Putamen (tissue), 1 donor: ENCODE measurements at places on chromosomes 5 and 9.

DNA sequence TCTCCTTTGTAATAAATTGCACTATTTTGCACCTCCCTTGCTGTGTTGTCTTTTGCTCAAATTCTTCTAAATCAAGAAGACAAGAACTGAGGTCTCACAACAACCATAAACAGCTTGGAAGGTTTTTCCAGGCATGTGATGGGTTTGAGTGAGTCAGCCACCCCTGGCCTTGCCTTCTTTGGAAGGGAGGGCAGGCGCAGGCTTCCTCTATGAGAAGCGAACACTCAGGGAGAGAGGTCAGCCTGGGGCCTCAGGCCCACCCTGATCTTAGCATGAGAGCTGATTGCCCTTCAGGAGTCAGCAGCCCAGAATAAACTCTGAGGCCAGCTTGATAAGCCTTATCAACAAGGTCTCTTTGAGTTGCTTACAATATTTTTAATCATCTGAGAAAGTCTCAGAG lies 31.6 kb downstream of the S1PR3 start:
- DNase-seq, result no peak

DNA sequence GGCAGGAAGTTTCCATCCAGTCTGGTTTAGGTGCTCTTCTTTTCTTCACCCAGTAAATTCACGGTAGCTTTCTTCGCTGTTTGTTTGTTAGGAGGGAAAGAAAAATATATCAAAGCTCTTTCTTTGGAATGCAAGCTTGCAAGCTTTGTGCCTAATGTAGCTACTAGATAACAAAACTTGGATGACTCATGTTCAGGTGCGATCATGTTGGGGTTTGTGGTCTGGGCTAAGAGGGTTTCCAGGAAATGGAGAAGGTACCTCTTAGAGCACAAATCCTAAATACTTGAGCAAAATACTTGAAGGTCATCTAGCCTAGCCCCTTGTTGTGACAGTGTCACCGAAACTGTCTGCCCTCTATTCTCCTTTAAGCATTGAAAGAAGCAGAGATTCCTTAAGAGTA lies 17.7 kb downstream of the SRP19 start:
- no peak for DNase-seq

- DNase-seq, result no peak
Observed at GRCh38 chr5:116292321-116292720, 207.5 kb downstream of the COMMD10 start.

DNA sequence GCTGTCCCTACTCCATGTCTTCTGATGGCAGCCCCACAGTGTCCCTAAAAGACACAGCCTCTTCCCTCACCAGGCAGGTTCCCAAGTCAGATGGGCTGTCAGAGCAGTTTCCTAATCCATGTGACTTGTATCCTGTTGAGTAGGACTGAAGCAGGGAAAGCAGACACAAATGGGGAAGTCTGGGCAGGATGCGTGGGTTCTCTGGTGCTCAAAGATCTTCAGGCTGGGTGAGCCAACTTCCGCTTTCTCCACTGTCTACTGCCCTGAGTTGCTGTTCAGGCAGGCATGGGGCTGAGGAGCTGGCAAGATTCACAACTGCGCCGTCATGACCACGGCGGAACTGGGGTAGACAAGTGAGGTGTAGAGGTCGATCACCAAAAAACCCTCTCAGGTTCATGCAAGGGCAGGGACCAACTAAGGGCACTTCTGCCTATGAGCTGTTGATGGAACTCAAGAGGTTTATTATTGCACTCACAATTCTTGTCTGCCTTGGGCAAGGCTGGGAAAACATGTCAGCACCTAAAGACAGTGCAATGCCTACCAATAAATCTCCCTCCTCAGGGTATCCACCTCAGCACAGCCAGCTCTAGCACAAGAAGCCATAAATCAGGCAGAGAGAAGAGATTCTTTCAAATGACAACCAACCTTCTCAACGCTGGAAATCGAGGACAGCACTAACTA lies 83.4 kb downstream of the RAPGEF1 start:
- peak; percentile 66 for DNase-seq

GRCh38 chr9:98658951-98659351 lies 49.8 kb downstream of the GABBR2 start:
- no peak for DNase-seq

- DNase-seq, result no peak
Observed at GRCh38 chr9:85876628-85877027, 64.3 kb upstream of the NAA35 start.

DNA sequence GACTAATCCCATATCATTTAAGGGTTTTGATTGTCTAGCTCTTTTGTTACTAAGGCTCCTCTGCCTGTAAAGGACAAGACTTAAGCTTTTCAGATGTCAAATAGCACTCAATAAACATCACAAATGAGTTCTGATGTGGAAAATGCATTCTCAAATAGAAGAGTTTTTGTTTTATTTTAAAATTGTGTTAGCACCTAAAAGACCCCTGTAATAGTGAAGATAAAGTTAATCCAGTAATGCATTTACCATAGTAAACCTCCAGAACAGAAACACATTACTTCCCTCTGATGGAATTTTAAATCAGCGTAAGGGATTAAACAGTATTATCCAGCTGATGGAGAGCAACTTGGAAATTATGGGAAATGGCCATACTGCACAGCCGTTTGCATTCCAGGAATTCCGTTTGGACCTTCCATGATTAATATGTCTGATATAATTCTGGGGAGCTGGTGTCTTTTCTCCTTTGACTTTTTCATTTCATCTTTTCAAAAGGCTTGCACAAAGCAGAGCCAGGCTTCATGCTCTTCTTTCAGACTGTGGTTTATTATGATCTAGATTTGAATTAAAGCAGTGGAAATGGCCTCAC lies 105.6 kb downstream of the PPP2R2B start:
- no peak for DNase-seq

DNA sequence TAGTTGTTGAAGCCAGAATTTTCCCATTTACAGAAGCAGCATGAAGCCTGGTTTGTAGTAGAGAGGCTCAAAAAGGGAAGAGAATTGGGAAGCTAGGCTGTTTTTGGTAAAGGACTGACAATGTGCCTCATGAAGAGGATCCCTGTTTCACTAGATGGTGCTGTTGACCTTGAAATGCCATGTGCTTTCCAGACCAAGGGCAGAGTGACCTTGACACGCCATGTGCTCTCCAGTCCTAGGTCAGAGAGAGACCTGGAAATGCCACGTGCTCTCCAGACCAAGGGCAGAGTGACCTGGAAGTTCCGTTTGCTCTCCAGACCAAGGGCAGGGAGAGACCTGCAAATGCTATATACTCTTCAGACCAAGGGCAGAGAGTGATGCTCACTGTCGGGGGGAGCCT lies 32.0 kb downstream of the UNC13B start:
- no peak for DNase-seq

DNA sequence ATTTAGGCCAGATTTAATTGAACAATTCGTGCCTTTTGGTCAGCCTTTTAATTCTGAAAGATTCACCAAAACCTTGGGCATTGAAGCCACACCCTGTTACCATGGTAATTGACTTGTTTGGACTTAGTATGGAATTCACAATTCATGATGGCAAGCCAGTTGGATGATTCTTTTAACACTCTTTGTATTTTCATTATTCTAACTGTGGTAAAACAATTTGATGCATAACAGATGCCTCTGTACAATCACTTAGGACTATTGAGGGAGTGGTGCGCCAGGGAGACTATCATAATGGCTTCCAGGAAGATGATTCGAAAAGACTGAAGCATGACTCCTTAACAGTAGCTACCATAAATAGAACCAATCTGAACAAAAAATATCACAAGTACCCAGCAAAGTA lies 381.1 kb upstream of the ADAMTS16 start:
- no peak for DNase-seq

GRCh38 chr9:96447406-96447805 lies 2.6 kb upstream of the HABP4 start:
- DNase-seq, result no peak

- no peak for DNase-seq
Observed at GRCh38 chr9:127263664-127264063, 910 bp upstream of the GARNL3 start.

GRCh38 chr5:6197427-6197826 lies 180.9 kb downstream of the MED10 start:
- no peak for DNase-seq

DNA sequence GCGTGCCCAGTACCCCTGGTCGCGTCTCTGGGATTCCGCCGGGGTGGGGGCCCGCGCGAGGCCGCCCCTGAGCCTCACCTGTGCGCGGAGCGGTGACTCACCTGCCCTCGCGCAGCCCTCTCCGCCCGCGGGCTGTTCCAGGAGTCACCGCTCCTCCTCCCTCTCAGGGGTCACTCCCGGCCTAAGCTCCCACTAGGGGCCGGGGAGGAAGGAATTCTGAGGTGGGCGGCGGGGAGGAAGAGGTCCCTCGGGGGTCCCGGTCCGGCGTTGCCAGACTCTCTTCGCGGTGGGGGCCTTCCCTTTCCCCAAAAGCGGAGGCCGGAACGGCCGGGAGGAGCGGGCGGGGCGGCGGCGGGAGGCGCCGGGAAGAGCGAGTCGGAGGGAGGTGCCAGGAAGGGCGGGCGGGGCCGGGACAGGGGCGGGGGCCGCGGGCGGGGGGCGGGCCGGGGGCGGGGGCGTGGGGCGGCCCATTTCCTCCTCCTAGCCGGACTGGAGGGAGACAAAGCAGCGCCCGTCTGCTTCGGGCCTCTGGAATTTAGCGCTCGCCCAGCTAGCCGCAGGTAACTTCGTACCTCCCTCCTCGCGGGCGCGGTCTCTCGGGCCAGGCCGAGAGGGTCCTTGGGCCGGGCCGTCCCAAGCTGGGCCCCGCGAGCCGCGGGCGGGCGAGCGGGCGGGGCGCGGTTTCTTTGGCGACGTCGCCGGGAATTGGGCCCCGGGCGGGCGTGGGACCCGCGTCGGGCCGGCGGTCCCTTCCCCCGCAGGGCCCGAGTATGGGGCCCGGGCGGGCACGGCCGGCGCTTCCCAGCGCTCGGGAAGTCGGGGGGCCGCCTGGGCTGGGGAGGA lies at the start of gene CTNNA1:
Gene CTNNA1 (plus strand): TSS at position 475 of the 843 bp plus-strand sequence. CDS start 28,500 bp downstream, outside the sequence.
- DNase-seq, result peak; percentile 69

DNA sequence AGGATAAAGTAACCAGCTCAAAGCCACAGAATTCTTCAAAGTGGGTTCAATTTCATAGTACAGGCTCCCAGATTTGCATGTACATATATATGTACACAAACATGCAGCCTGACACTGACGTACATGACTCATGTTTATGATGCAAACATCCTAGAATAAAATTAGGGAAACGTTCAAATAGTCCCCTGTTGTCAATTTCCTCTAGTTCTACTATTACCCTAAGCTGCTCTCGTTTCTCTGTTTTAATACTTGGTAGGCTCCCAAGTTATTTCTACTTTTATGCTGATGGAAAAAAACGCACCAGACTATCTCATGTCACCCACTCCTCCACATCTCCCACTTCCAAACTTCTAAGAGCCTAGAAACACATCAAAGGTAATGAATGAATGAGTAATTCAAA lies 229.7 kb downstream of the EPB41L4A start:
- no peak for DNase-seq

DNA sequence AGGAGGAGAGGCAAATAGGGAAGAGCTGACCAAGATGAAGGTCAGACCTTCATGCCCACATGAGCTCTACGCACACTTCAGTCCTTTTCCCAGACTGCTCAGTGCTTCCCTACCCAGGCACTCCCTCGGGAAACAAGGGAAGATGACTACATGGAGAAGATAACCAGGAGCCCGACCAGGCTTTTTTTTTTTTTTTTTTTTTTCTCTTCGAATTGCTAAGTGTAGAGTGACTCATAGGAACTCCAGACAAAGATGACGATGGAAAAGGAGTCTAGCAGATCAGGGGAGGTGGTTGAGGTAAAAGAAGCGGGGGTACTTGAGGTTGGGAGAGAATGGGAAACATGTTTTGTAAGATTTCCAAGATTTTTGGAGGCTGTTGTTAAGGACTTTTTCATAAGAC lies 526.1 kb downstream of the BNC2 start:
- DNase-seq, result no peak

DNA sequence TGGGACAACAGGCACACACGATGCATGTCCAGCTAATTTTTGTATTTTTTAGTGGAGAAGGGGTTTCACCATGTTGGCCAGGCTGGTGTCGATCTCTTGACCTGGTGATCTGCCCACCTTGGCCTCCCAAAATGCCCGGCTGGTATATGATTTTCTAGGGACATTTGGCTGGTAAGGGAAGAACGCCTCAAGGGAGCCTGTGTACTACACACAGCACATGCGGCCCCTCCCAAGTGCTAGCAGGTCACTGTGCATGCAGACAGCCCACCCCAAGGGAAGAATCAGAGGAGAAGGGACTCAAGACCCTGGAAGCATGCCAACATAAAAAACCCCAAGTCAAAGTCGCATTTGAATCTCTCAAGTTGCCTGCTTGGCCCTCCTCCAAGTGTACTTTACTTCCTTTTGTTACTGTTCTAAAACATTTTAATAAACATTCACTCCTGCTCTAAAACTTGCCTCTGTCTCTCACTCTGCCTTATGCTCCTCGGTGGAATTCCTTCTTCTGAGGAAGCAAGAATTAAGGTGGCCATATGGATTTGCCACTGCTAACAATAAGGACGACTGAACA lies 24.3 kb upstream of the OTULINL start:
- no peak for DNase-seq

- no peak for DNase-seq
Observed at GRCh38 chr5:56810826-56811225, 4.5 kb upstream of the MAP3K1 start.

DNA sequence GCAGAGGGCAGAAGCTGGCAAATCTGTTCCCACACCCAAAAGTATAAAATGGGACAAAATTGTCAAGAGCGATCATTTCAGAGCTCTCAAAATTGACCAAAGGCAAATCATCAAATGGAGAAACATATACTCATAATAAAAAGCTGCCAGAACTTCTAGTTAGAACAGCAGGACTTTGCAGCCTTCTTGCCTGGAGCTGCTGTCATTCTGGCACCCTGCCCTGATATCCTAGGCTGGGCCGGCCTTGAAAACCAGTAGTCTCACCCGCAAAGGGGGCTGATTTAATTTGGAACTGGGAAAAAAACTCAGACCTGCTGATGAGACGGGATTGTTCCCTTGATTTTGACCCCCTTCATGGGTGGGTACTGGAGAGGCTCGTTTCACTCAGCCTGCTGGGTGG lies 18.5 kb downstream of the OR2V1 start:
- no peak for DNase-seq

DNA sequence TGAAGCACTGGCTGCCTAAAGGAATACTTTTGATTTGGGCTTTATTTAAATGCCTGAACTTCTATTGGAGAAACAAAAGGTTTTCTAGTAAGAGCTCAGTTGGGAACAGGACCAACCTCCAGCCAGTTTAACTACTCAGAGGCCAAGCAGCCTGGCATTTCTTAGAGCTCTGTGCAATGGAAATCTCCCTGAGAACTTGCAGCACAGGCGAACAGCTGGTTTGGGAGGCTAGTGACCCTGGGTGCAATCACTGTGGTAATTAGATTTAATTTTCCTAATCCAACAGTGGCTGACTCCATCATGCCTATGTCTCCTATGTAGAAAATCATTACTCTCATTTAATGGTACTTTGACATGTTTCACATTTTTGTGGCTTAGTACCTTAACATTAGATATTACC lies 1.0 kb upstream of the CDH6 start:
- no peak for DNase-seq

GRCh38 chr9:32004431-32005076 lies 379.9 kb upstream of the ACO1 start:
- no peak for DNase-seq
